ENCODE measurements at places on chromosomes 5 and 9.
A peak's percentile ranks its signal among the peaks of the same experiment; 100 is the strongest.

GRCh38 chr5:58183078-58183785 lies 276.7 kb downstream of the PLK2 start:
- no peak for DNase-seq

- DNase-seq: peak; percentile 15
Observed at GRCh38 chr5:105740242-105740641, 1930.5 kb downstream of the EFNA5 start.

GRCh38 chr9:68428481-68428880 lies 72.1 kb downstream of the PGM5 start:
- DNase-seq: no peak

DNA sequence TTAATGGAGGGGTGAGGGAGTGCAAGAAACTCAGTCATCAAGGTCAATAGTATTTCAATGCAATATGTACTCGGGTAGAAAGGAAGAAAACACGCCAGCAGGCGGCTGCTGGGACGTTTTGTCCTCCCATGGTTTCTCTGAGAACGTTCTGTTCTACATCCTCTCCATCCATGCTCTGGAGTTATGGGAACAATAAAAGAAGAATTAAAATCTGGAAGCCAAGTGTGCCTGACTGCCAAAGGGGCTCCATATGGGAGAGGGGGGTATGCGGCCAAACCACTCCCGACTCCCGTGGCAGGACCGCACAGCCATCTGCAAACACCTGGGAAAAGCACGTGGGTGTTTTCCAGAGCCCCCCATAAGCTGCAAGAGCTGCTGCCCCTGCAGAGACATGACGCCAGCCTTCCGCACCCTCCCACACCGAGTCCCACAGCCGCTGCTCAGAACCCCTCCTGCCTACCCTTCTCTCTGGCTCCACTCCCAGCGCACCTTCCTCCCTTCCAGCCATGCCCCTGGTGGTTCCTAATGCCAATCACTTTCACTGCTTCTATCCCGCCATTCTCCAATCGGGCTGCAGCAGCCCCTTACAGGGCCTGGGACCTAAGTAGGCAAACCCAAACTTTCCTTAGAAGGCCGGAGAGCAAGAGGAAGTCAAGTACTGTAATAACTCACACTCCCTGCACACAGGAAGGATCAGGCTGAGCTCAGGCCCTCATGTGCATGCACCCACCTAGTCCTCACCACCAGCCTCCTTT lies 241.6 kb downstream of the SYK start:
- no peak for DNase-seq

DNA sequence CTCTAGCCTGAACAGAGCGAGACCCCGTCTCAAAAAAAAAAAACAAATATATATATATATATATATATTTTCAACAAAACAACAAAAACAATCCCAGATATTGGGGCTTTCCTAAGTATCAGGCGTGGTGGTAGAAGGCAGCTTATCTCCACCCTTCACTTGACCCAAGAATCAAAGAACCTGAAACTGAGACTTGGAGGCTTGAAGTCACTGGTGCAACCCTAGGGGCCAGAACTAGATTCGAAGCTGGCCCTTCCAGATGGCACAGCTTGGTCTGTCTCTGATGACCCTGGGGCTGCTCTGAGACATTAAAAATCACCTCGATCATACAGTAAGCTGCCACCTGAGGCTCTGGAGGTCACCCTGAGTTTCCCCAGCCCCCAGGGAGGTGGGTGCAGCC lies 1.3 kb upstream of the KCNMB1 start:
- DNase-seq: peak; percentile 54

DNA sequence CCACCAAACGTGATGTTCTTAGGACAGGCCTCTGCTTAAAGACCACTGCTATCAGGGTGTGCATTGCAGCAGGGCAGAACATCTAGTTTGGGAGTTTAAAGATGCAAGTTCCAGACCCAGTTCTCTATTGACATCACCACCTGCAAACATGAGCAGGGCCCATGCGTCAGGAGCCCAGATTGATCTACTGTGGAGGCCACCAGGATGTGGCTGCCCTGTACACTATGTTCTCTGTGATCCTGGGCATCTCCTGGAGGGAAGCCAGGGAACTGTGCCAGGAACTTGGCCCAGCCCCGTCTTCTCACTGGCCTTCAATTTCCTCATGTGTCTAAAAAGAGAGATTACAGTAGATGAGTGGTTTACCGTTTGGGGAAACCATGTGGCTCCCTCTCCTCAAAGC lies 87.1 kb downstream of the PDE6A start:
- no peak for DNase-seq
